K562 (cell line): ENCODE measurements at places on chromosomes 13 and 19.

DNA sequence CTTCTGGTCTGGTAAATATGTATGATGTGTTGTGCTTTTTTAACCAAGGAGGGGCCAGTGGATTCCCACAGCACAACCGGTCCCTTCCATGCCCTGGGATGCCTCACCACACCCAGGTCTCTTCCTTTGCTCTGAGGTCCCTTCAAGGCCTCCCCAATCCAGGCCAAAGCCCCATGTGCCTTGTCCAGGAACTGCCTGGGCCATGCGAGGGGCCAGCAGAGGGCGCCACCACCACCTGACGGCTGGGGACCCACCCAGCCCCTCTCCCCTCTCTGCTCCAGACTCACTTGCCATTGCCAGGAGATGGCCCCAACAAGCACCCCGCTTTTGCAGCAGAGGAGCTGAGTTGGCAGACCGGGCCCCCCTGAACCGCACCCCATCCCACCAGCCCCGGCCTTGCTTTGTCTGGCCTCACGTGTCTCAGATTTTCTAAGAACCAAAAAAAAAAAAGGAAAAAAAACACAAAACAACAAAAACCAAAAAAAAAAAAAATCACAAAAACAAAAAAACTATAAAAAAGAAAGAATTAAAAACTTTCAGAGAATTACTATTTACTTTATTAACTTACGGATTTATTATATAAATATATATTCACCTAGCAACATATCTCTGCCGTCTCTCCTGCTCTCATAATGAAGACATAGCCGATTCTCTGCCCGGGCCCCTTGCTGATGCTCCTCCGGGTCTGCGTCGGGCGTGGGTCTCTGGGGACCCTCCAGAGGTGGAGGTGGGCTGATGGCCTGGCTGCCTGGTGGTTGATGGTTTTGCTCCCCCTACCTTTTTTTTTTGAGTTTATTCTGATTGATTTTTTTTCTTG is 14.4 kb downstream of the CAPN12 start:
- peak; percentile 67 for DNase-seq

GRCh38 chr13:51717786-51718398 is 86.1 kb downstream of the DHRS12 start:
- no peak for DNase-seq

GRCh38 chr13:74444864-74445479 is 310.8 kb upstream of the KLF12 start:
- no peak for DNase-seq

GRCh38 chr13:104098421-104098820 is 1032.2 kb upstream of the SLC10A2 start:
- no peak for DNase-seq

DNA sequence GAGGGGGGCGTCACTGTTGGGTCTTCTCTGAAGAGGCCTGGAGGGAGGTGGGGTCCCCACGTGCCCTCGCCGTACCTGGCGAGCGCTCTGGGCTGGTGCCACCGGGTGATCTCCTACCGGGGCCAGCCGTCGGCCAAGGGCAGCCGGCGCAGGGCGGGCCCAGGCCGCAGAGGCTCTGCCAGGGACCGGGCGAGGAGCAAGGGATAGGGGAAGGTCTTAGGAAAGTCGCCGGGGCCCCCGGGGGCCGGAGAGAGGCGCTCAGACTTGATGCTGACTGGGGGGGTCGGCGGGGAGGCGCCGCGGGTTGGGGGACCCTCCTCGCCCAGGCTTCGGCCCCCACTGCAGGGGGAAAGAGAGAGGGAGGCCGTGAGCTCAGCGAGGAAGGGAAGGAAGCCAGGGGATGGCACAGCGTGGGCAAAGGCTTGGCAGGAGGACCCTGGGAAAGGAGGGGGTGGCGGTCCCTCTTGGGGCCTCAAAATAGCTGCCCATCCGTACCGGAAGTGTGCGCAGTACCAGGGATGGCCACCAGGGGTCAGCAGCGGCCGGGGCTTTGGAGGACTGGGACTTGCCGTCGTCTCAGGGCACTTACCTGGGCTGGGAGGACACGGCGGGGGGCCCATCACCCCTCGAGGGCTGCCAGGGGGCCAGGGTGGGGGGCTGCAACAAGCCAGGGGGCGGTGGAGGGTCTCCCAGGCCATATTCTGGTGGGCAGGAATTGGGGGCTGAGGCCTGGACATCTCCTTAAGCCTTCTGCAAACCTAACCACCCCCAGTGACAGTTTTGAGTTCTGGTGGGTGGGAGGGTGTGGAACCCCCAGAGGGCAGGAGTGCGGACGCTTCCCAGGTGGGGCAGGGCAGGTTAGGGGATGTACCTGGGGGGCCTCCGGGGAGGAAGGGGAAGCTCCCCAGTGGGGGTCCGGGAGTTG is 7.7 kb upstream of the TMEM161A start:
- peak; percentile 87 for DNase-seq

DNA sequence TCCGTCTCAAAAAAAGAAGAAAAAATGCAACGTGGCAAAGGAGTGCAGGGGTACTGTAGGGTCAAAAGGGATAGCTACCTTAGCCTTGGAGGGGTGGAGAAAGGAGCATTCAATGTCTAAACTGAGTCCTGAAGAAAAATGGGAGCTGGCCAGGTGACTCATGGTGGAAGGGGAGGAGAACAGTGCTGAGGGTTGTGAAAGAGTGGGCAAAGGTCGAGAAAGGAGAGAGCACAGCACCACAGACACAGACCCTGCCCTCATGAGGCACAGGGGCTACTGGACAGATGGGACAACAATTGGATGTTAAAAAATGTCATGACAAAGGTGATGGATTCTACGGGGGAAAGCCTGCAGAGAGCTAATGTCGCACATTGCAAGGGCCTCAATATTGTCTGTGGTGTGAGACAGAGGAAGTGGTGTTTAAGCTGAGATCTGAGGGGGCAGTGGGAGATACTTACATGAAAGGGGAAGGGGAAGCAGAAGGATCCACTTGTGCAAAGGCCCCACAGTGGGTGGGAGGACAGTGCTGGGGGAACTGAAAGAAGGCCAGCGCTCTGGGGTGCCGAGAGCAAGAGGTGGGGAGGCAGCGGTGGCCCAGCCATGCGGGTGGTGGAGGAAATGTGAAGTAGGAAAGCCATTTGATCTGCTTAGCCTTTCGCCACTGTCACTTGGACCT is 42.9 kb upstream of the URAD start:
- no peak for DNase-seq

- DNase-seq, result no peak
Observed at GRCh38 chr19:10850631-10851030, 2.4 kb downstream of the C19orf38 start.

- DNase-seq, result peak; percentile 84
Observed at GRCh38 chr19:1672038-1672768, 19.8 kb upstream of the TCF3 start.

DNA sequence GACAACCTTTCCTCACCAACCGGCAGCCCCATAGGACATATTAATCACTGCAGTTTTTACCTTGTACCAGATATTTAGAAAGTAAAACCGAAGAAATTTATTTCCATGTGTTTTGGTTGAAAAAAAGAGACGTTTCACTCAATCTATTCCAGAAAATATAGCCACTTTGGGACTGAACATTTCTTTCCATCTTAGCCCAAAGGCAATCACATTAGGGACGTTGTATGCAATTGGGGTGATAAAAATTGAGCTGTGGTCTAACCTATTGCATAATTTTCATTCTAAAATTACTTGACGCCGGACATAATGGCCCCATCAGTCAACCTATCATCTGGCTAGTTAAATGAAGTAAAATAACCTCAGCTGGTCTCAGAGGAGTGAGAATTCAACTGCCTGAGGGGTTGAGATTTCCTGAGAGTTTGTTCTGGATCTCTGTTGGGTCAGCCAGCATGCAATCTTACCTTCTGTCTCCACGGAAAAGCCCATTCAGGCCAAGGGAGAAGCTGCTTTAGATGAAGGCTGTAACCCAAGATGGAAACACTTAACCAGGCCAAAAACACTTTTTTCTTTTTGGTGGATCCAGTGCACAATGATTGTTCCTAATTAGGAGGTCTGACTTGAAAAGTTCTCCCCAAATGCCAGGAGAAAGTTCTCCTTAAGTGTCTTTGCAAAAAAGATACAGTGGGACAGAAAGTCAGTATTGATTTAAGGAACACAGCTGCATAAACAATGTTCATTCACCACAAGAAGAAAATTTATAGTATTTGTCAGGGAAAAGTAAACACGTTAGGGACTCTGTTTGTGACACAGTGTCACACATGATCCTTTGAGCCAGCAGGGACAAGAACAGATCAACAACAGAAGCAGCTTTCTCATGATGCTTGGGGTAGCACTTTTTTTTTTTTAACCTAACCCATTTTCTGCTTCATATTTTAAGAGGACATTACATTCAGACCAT is 34.1 kb downstream of the DLEU7 start:
- no peak for DNase-seq

DNA sequence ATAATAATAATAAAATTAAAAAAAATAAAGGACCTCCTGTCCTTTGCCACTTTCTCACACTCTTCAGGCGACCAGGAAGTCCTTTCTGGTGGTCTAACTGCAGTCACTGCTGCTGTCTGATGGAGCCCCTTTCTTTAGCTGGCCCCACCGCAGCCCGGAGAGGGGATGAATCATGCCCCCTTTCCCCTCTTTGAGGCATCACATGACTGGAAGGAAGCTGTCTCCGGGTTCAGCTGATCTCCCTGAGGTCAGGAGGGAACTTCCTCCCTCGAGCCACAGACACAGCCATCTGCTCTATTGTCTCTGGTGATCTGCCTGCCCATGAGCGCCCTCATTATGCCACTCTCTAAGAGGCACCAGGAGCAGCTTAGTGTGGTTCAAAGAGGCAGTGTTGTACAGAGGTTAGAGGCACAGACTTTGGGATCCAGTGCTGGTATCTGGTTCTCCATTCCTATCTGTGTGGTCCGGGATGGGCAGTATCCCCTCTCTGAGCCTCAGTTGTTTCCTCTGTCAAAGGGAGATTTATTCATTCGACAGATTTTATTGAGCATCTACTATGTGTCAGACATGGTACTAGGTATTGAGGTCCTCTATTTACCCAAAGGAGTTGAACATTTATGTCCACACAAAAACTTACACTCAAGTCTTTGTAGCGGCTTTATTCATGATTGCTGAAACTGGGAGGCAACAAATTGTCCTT is 30.0 kb downstream of the VAV1 start:
- DNase-seq, result peak; percentile 47
